Immature natural killer cell (primary cell): ENCODE measurements at places on chromosomes 2 and 18. TPM values are rescaled to one million over a fixed set of nuclear protein-coding genes. Genes with fewer than 3 reads are reported as not detected.

Gene AGPS
- polyA plus RNA-seq: 27.2 TPM

Gene DCC
- not detected for polyA plus RNA-seq

DNA sequence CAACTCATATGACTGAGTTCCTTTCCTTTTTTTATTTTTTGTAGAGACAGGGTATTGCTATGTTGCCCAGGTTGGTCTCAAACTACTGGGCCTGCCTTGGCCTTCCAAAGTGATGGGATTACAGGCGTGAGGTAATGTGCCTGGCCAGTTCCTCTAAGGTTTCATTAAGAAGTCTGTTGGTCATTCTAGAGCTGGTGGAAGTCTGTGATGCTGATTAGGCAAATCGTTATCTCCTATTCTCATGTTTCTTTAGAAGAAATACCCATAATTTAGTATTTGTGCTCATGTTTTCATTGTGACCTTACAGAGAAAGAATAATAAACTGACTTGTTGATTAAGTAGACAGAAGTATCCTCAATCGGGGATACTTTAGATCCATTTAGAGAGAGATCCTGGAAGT, 106.1 kb upstream of the SP3 start:
- DNase-seq: no peak

GRCh38 chr2:28234807-28235206, 157.9 kb upstream of the FOSL2 start:
- no peak for DNase-seq

- no peak for DNase-seq
Observed at GRCh38 chr2:170362871-170363631, 185.1 kb downstream of the MYO3B start.

- DNase-seq: no peak
Observed at GRCh38 chr2:150681120-150681804, 193.8 kb upstream of the RND3 start.
